NCI-H1092 treated with DMSO at 0.1 percent for 48 hours (cell line): ENCODE measurements at places on chromosomes 4 and X.

GRCh38 chr4:184432127-184432922 is 42.0 kb downstream of the IRF2 start:
- no peak for DNase-seq

GRCh38 chr4:170014359-170015011 is 11.7 kb downstream of the MFAP3L start:
- no peak for DNase-seq

GRCh38 chr4:40617872-40618271 is 11.8 kb downstream of the RBM47 start:
- no peak for DNase-seq

- no peak for DNase-seq
Observed at GRCh38 chrX:19579485-19579884, 64.2 kb upstream of the MAP3K15 start.

- no peak for DNase-seq
Observed at GRCh38 chr4:88735564-88735963, 37.9 kb upstream of the NAP1L5 start.

GRCh38 chr4:74990276-74990875 is 57.5 kb downstream of the PARM1 start:
- no peak for DNase-seq

DNA sequence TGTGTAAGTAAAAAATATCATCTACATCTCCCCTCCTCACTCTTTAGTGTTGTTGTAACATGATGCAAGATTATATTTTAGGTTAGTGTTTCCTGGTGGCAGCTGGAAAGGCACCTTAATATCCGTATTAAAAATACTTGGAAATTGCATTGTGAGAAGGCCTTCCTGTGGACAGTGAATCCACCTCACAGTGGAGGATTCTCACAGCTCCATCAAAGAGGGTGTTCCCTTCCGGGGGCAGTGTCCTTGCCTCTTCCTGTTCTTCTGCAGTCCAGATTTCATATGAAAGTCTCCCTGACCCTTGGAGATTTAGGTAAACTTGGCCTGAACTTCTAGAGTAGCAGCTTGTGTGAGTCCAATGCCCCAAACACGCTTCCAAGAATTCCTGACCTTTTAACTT is 29.9 kb upstream of the GAB1 start:
- DNase-seq = no peak

- no peak for DNase-seq
Observed at GRCh38 chr4:143380629-143381028, 44.0 kb downstream of the GAB1 start.

DNA sequence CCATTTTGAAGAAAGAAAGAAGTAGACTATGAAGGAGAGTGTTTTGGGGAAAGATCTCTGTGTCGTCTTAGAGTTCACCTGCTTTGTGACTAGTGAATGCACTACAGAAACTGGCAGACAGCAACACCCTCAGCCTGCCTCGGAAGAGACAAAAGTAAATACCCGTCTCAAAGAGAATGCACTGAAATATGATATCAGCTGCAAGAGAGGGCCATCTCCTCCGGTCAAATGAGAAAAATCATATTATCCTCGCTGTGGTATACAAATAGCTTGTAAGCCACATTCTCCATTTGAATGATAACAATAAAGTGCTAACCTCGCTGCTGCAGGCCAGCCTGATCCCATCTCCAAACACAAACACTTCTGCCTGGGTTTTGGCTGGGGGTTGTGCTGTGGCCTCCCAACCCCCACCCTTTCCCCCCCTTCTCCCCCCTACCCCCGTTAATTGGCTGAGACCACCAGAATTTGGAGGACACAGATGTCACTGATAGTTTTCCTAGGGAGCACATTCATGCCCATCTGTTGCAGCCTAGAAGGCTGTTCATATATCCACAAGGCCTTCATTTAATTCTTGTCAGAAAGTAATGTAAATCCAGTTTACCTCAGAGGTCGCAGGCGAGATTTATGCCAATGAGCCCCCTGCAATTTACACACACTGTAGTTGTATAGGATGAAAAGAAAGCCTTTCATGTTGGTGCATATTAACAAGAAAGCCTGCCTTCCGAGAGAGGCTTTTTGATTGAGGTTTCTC is 46.3 kb downstream of the ALPK1 start:
- peak; percentile 93 for DNase-seq

GRCh38 chr4:53919535-53919934 is 144.9 kb downstream of the CHIC2 start:
- DNase-seq = no peak

DNA sequence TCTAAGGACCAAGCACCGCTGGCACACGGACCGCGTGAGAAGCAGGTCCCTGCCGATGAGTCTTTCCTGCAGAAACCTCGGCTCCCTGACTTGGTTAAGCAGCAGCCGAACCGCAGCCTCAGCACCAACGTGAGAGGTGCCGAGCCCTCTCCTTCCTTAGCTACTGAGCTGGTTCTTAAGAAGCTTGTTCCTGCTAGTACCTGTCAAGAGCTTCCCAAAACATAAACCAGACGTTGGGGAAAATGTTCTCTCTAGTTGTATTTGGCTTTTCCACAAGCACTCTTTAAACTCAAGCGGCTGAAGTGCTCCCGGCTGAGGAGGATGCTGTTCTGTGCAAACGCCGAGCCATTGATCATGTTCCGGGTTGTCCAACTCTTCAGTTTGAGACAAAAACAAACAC is 29.3 kb upstream of the TLR3 start:
- peak; percentile 39 for DNase-seq

GRCh38 chr4:138774940-138775339 is 240.6 kb upstream of the NOCT start:
- no peak for DNase-seq

- no peak for DNase-seq
Observed at GRCh38 chrX:150258463-150259430, 104.4 kb upstream of the MAMLD1 start.

DNA sequence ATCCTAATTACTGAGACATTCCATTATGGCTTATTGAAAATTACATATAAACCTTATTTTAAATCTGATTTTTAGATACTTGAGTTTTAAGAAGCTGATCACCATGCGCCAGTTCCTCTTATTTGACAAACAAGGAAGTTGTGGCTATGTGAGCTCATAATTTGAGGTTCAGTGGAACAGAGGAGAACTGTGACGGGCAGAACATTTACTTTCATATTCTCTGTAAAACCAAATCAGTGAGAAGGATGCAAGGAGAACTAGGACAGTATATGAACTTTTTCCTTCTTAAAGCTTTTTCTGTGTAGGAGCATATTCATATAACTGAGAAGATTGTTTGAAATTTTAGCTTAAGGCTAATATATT is 25.3 kb downstream of the STIM2 start:
- no peak for DNase-seq

GRCh38 chrX:105229146-105229545 is 8.7 kb upstream of the TEX13A start:
- no peak for DNase-seq

GRCh38 chr4:164813554-164813953 is 59.6 kb downstream of the SMIM31 start:
- DNase-seq = no peak

DNA sequence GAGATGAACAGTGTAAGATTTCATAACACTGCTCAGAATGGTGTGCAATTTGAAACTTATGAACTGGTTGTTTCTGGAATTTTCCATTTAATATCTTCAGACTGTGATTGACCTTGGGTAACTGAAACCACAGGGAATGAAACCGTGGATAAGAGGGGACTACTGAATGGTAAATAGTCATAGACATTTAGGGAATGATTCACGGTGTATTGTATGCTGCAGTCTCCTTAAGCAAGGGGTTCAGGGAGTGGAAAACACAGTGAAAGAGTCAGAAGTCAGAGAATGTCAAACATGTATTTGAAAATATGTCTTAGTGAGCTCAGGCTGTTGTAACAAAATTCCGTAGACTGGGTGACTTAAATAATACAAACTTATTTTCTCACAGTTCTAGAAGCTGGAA is 398.2 kb upstream of the DIPK2B start:
- no peak for DNase-seq

DNA sequence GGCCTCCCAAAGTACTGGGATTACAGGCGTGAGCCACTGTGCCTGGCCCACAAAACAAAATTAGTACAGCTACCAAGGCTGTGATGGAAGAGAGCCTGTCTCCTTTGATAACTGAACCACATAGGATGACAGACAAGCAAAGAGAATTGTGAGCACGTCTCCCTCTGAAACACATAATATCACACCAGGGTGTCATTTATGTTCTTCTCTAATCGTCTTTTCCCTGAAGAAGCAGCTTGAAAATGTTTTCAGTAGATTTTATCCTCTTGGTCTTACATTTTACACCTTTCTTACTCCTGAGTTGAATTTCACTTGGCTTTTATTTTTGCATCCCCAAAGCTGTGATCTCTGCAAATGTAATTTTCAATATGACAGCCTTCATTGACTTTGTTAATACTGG is 67.8 kb downstream of the TENM3 start:
- no peak for DNase-seq

DNA sequence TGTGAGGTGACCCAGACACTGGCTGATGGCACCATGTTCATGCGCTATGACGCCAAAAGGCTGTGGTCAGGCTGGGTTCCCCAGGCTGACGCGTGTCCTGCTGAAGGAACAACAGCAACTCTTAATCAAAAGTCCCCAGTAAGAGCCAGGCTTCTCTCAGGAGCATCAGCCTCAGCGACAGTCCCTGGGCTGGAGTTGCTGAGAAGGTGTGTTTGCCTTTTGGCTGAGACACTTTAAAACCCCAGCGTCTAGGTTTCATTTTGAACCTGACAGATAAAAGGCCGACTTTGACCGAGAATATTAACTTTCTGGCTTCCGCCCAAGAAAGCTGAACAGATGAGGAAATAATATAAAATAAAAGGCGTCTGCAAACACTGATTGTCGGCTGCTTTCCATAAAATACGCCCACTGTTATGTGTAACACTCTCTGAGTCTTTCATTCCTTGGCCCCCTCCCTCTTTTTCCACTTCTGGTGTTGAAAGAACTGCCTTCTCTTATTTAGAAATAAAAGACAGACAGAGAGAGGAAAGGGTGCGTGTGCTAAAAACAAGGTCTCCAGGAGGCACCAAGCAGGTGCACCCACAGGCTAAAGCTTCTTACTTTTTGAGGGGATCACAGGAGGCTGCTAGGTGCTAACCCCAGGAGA is 373.6 kb downstream of the MID1IP1 start:
- peak; percentile 75 for DNase-seq

DNA sequence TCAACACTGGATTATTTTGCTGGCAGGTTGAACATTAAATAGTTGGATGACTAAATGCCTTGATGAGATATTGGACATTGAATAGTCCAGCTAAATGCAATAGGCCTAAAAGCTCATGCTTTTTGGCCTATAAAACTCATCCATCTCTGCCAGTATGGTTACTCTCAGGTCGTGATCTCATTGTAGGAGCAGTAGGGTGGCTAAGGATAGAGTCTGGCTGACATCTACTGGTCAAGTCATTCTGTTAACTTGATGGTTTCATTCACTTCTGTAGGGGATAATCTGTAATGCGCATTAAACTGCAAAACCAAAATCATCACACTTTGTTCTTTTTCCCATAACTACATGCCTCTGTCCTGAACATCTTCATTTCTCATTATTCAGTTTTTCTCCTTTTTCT is 227.0 kb downstream of the DKK2 start:
- no peak for DNase-seq

GRCh38 chr4:127580891-127581290 is 51.9 kb upstream of the INTU start:
- no peak for DNase-seq

GRCh38 chr4:169070071-169070894 is 60.2 kb upstream of the CBR4 start:
- peak; percentile 24 for DNase-seq

DNA sequence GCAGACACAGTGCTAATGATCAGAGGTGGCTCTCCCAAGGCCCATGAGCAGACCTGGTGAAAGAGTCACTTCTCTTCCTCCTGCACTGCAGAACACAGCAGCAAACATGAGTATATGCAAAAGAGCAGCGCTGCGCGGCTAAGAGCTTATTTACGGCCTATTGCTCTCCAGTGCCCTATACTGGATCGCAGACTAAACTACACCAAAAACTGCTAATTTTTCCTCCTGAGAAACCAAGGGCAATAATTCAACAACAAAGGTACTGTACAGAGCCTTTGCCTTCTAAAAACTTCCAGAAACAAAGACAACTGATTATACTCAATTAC is 702.5 kb downstream of the ARAP2 start:
- DNase-seq = no peak

DNA sequence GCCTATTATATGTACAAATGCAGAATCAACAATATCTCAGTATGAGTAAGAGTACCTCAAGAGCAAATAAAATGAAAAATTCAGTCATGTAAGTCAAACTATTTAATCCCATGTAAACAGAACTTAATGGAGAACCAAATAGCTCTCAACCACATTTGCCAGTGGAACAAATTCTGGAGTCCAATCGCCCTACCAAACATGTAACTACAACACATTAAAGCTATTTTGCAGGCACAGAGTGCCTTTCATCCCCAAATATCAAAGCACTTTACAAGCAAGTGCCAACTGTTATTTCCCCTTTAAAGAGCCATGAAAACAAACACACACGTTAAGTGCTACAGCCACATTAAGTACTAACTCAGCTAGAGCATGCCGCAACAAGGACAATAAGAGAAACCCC is 51.3 kb downstream of the PCDH19 start:
- DNase-seq = peak; percentile 66

- peak; percentile 64 for DNase-seq
Observed at GRCh38 chr4:26058537-26058936, 144.5 kb downstream of the SMIM20 start.

DNA sequence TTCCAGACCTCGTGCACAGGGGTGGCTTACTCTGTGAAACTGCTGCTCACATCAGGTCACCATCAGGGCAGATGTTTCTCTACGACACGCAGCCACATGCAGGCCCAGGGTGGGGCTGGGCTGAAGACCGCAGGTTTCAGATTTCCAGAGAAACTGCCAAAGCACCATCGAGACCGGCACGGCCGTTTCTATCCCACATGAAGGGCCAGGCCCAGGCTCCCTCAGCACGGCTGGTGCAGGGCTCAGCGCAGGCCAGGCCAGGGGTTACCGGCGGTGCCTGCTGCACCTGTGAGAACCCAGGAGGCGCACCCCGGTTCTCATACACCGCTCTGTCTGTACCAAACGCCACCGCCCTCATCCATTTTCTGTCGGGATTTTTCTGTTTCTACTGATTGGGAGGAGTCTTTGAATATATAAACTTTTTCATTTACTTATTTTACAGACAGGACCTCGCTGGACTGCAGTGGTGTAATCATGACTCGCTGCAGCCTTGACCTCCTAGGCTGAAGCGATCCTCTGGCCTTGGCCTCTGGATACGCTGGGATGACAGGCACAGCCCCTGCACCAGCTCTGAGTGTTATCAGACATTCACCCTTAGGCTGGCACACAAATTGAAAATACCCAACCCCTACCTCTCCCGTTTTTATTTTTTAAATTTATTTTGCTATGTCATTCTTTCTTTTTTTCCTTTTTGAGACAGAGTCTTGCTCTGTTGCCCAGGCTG is 17.1 kb downstream of the CTBP1 start:
- no peak for DNase-seq
